ENCODE measurements at places on chromosomes 5 and 9.

DNA sequence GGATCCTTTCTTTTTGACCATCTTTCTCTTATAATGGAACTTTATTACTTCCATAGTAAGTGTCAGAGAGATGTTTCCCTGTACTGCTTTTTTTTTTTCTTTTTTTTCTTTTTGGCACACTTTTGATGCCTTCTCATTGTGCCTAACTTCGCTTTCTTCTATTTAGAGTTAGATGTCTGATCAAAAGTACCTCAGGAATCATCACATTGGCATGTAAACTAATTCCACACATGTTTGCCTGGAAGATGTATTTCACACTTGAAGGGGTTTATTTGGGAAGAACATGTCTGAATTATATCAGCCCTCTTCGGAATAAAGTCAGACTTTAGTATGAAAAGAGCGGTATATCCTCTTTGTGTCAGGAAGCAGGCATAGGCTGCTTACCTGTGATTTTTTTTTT lies 35.1 kb downstream of the SMARCA2 start:
- no peak for DNase-seq

- DNase-seq: no peak
Measured at GRCh38 chr9:94612071-94612470, 18.4 kb upstream of the FBP2 start.

DNA sequence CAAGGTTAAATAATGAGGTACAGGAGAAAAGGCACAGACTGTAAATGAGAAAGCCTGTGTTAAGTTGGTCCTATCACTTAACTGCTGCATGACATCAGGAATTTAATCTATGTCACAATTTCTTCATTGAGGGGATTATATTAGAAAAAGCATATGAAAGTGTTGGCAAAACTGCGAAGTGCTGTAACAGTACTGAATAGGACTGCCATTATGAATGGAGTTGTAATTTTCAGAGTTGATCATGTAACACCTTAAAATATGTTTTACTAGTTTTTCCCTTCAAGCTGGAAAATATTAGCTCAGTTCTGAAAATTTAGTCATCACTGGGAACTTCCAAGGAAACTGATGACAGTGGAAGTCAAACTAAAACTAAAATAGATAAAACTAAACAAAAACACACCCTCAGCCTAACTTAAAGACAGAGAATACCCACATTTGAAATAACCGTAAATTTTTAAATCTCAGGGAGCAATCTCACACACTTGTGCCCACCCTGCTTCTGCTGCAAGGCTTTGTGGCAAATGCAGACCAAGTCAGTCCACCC lies 45.1 kb downstream of the ERMP1 start:
- DNase-seq: no peak

DNA sequence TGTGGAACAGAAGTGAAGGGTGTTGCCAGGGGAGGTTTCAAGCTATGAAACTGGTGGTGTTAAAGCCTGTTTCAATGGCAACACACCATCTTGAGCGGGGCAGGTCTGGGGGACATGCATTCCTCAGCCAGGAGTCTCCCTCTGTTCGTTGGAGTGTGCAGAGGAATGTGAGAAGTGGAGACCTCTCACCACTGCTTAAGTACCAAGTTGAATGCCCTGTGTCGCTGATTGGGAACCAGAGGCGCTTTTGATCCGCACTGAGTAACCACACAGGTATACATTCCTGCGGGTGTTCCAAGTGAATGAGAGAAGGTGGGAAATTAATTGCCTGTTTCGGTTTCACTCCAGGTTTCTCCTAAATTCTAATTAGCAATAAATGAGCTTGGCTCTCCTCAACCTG lies 99.4 kb downstream of the LIX1 start:
- no peak for DNase-seq

GRCh38 chr9:81634915-81635516 lies 54.3 kb downstream of the TLE1 start:
- DNase-seq: no peak

DNA sequence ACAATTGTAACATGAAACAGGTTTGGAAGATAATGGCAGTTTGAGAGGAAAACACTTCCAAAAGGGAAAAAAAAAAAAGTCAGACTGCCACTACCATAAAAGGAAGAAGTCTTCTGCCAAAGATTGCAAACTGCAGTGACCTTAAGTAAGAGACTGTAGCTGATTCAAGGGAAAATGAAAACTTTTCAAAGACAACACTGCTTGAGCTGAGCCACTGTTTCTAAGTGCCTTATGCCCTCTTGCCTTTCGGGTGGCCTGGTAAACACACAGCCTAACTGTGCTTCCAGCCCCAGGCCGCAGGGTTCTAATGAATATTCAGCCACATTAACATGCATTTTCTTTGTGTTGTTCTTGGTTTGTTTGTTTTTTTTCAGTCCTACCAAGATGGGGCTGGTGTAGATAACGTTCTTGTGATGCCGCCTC lies 354.6 kb downstream of the BNC2 start:
- no peak for DNase-seq

DNA sequence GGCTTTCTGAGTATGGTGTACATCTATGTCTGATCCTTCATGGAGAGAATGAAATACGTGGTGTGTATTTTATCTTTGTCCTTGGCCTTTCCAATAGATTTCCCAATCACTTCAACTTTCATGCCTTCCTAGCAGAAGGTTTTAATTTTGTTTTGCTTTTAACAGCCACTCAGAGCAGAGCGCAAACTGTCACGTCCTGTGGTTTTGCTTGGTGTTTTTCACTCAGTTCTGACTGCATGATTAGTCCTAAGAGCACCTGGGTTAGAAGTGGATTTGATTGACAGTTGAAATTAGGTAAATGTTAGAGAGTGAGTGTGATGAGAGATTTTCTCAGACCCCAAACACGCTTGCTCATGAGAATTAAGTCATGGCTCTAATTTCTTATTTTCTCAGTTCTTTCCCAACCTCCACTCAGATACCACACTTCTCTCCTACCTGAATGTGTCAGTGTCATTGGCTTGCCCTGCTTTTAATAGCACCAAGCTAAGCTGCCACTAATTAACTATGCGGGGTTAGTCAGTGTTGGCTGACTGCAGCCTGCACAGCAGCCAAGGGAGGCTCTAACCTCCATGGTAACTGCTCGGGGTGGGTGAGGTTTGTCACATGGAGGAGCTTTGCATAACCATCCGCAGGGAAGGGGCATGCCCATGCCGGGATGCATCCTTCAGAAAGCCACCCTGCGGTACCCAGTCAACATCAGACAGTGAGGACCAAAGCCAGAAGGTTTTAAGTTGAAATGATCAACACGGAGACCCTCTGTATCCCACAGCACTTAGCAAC lies 173.4 kb downstream of the NR3C1 start:
- DNase-seq: peak; percentile 20

DNA sequence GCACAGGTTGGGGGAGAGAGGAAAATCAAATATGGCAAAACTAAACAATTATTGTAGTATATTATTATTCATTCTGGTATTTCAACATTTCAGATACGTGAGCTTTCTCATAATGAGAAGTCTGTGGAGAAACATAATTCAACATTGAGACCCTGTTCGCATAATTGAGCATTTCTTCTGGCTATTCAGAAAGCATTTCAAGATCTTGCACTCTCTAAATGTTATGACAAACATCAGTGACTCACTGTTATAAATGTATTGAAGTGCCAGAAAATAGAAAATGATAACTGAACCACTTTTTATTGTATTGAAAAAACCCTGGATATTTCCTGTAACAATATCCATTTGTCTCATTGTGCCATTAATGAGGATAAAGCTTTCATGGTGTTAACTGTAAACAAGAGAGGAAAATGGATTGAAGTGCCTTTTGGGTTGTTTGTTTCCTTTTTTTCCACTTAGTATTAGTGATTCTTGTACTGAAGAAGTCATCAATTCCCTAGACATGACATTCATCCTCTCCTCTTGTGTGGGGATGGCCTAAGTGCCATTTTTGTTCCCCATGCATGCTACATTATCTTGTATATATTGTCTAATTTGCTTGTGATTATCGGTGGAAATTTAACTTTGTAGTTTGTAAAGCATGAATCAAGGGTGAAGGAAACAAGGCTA lies 124.6 kb downstream of the CAMK4 start:
- DNase-seq: no peak

GRCh38 chr5:58299256-58299655 lies 160.6 kb downstream of the PLK2 start:
- no peak for DNase-seq

GRCh38 chr9:116198344-116198743 lies 44.8 kb downstream of the PAPPA start:
- no peak for DNase-seq

- no peak for DNase-seq
Measured at GRCh38 chr5:177466861-177467260, 6.6 kb downstream of the DBN1 start.

DNA sequence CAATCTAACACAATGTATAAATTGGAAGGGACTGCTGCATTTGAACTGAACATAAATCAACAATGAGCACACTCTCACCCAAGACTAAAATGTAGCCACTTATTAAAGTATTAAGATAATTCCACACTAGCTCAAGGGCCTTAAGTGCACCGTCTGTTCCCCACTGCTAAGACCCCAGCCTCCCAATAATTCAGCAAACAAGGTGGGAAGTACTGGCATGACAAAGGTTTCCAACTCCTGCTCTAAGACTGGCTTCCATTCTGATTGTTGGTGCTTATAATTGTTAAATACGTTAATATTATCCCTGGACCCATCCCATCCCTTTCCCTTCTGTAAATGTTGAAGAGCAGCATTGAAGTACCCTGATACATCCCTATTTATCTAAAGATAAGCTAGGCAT lies 636.7 kb downstream of the NR2F1-AS1 start:
- DNase-seq: no peak

GRCh38 chr9:97868859-97869258 lies 15.8 kb downstream of the FOXE1 start:
- no peak for DNase-seq

DNA sequence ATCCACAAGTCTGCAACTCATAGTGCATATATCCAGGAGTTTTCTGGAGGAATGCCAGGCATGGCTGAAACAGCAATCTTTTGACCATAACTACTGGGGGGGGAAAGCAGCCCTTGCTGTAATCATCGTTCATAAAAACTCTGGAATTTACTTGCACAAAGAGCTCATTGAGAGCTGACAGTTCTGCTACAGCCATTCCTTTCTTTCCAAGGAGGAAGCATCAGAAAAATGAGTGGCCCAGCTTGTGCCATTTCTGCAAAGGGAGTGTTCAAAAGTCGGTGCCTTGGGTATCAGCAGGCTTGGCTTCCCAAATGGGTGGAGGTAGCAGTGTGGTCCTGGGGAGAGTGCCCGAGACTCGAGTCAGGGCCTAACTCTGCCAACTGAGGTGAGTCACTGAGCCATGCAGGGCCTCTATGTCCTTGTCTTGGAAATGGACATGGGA lies 101.5 kb downstream of the GCNT1 start:
- no peak for DNase-seq

DNA sequence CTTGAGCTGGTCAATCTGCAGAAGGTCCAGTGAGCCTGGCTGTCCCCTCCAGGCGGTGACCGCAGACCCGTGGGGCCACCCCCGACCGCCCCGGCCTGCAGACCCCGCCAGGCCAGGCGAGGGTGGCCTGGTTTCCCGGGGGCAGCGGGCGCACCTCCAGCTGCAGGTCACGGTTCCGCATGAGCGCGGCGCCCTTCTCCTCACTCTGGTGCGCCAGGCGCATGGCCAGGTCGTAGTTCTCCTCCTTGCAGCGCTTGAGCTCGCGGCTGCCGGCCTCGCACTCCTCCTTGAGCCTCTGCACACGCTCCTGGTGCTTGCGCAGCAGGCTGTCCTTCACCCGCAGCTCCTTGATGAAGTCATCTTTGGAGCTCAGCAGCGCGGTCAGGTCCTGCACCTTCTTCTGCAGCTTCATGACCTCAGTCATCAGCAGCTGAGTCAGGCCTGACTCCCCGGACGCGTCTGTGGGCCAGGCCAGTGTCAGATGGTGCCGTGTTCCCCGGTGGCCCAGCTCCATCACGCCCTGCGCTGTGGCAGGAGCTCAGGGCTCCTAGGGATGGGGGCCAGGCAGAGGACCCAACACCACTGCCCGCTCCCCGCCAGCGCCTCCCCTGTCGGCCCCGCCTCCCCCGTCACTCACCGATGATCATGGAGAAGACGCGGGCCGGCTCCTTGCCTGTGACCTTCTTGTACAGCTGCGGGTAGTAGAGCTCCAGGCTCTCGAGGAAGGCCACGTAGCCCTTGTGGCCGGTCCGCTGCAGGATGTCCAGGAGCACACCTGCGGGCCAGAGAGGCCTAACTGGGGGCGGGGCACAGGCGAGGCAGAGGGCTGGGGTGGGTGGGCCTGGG lies 2.6 kb downstream of the CARD9 start:
- DNase-seq: no peak

Measured in stimulated activated CD4-positive, alpha-beta T cell treated with anti-CD3 and anti-CD28 coated beads, Interleukin-2, amount 100 ng/mL, for 24 hours (primary cell).